Pulmonary artery endothelial cell (primary cell): ENCODE measurements at places on chromosomes 6 and 20.

DNA sequence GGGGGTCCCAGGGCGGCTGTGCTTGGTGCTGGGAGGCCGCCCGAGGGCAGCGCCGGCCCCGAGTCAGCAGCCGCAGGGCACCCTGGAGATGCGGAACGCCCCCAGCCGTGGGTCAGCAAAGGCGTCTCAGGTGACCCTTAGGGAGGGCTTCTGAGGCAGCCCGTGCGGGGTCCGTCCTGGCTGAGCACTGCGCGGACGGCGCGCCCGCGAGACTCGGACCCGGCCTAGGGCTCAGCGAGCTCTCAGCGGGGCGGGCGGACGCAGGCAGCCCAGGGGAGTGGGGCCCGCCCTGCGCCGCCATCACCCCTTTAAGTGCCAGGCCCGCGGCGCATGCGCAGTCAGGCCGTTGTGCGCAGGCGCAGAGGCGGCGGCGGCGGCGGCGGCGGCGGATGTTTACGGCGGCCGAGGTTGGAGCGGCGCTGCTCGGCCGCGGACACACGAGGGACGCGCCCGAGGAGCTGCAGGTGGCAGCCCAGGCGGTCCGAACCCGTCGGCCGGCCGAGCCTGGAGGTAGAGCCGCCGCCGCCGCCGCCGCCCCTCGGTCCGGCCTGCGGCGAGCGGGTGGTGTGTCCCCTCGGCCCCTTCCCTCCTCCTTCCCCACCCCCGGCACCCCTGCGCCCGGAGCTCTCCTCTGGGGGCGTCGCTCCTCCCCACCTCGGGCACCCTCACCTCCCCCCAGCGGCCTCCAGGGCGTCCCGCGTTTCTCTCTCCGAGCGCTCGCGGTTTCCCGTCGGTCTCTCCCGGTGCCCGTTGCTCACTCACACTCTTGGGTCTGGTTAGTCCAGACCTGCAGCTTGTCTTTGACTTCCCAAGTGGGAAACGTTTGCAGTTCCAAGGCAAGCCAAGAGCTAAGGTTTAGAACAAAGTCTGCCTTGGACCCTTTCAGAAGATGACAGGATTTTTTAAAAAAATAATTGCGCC lies at the start of gene PCMTD2:
TSS of gene PCMTD2 (plus strand) at position 388 of the 921 bp plus-strand sequence. CDS start 4,218 bp downstream, outside the sequence.
- DNase-seq = peak; percentile 29

DNA sequence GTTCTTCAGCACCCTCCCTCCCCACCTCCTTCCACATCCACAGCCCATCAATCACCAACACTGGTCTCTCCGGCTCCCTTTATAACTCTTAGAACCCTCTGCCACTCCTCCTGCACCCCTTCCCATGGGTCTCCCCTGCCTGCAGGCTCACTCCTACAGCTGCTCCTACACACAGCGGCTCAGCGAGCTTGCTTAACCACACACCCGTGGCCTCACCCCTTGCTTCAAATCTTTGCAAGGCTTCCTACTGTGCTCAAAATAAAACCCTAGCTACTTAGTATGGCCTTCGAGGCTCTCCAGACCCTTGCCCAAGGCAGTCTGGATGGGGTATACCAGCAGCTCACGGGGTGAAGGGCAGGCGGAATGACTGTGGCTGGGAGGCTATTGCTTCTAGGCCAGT lies 63.7 kb downstream of the JPH2 start:
- no peak for DNase-seq

DNA sequence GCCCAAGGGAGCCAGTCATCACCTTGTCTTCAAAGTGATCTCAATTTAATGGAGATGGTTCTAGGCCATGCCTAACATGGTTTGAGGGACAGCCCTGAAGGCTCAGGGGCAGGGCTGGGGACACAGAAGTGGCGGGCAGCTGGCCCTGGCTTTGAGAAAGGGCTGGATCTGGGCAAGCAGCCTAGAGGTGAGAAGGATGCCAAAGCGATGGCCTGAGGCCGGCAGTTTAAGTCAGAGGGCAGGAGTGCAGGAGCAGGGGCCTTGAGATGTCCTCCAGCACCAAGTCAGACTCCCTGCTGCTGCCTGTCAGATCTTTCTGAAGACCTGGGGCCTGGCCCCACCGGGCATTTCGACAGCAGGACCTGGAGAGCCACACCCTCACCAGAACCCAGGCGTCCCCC lies 28.4 kb upstream of the APMAP start:
- no peak for DNase-seq

GRCh38 chr6:31631681-31632278 lies 11.3 kb downstream of the PRRC2A start:
- no peak for DNase-seq
